Stimulated activated CD8-positive, alpha-beta memory T cell treated with anti-CD3 and anti-CD28 coated beads, Interleukin-4, amount 100 ng/mL, for 4 hours (primary cell): ENCODE measurements at places on chromosomes 4 and X.

DNA sequence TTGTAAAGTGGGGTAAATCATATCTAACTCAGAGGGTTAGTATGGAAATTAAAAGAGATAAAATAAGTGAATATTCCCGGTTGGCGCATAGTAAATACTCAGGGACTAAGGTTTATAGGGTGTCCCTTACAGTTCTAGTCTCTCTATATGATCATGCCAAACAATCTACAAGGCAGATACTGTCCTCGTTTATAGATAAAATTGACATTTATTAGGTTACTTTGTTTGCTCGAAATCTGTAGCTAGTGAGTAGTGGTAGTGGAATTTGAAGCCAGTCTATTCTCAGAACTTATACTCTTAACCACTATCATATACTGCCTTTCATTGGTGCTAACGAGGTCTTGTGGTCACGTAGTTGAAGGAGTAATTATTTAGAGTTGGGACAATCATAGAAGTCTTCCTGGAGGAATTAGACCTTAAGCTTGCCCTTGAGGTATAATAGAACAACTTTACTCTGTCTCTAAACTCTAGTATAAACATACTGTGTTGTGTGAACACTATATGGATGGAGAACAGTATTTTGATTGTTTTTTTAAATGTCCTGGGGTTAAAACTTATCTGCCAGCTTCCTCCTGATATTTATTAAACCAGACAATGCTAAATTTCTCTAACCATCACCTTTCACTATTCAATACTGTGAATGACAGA, 324.0 kb downstream of the STIM2 start:
- no peak for DNase-seq

- no peak for DNase-seq
Observed at GRCh38 chr4:27463816-27464215, 603.2 kb downstream of the STIM2 start.

GRCh38 chrX:56800801-56801200, 71.8 kb downstream of the NBDY start:
- no peak for DNase-seq

DNA sequence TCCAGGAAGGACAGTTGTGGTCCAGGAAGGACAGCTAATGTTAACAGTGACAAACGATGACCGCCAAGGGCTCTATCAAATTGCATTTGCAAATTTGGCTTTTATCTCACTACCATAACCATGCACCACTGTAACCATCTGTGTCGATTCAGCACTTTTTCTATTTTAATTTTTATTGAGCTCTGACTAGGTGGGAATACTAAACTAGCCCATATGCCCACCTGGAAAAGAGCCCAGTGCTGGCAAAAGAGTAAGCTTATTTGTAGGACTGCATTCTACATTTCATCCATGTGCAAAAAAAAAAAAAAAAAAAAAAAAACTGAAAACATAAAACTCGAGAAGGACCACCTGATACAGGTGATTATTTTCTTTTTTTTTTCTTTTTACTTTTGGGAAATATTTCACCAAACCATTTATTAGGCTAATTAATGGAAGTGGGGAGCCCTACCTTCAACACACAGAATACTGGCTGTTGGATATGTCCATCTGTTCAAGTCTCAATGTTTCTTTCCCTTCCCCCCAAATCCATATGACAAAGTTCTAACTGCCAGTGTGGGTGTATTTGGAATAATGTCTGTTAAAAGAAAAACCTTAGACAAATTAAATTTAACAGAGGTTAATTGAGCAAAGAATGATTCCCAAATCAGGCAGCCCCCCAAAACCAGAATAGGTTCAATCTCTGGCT, 99.5 kb upstream of the MXRA5 start:
- no peak for DNase-seq

GRCh38 chrX:46549914-46550313, 4.7 kb upstream of the ZNF674 start:
- DNase-seq, result no peak

DNA sequence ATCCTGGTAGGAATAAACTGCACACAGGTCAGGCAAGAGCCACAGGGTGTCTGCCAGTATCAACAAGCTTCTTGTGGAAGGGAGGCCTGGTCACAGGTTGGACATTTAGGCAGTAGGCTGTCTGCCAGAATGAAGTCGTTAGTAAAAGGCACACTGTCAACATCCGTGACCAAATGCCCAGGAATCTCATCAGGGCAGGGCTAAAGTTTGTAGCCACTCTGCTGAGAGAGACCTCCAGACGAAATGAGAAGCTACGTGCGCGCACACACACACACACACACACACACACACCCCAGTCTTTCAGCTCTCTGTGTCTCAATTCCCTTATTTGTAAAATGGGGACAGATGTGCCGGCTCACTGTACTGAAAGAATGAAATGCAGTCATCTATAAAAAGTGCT, 408.7 kb upstream of the ZFP42 start:
- no peak for DNase-seq

- no peak for DNase-seq
Observed at GRCh38 chr4:113785781-113786180, 24.2 kb upstream of the CAMK2D start.

DNA sequence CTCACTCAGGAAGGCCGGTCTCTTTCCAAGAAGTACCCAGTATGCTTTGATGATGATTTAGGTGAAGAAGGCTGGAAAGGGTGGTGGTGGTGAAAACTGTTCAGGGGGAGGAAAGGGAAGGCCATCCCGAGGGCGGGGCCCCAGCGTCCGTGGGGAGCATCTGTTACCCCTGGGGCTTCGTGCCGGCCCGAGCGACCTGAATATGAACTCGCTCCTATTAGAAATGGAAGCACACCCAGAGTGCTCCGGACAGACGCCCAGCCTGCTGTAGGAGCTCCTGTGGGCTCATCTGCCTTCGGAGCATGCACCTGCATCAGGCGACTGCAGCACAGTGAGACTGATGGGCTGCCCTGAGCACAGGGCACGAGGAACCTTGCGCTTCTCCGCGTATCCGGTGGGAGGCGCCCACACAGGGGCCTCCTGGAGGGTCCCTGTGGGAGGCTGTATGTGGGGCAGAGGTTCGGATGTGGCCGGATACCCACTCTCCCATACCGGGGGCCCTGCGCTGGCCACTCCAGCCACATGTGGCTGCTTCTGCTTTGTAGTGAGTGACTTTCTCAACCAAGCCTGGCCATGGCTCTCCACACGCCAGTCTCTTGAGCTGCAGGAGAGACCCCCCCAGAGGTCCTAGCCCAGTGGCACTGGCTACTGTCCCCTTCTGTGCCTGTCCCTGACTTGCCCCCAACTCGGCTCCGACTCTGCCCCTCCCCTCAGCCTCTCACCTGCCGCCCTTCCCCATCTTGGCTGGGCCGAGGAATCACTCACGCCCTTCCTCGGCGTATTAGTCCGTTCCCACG, 36.7 kb downstream of the FGFRL1 start:
- no peak for DNase-seq

- no peak for DNase-seq
Observed at GRCh38 chr4:123588631-123589241, 192.1 kb downstream of the SPRY1 start.

DNA sequence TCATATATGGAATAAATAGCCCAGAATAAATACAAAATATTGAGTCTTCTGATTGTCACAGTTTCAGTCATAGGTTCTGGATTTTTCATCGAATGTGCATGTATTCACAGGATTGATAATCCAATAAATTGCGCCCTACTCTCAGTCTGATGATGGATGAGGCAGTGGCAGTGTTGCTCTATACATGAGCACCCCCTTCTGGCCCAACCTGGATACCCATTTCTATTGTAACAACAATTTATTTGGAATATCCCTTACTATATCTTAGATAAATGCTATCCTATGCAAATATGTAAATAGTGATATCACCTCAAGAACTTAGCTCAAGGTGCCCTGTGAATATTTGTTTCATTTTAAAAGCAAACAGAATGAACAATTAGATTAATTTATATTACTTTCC, 733.7 kb upstream of the PABPC4L start:
- DNase-seq, result no peak

DNA sequence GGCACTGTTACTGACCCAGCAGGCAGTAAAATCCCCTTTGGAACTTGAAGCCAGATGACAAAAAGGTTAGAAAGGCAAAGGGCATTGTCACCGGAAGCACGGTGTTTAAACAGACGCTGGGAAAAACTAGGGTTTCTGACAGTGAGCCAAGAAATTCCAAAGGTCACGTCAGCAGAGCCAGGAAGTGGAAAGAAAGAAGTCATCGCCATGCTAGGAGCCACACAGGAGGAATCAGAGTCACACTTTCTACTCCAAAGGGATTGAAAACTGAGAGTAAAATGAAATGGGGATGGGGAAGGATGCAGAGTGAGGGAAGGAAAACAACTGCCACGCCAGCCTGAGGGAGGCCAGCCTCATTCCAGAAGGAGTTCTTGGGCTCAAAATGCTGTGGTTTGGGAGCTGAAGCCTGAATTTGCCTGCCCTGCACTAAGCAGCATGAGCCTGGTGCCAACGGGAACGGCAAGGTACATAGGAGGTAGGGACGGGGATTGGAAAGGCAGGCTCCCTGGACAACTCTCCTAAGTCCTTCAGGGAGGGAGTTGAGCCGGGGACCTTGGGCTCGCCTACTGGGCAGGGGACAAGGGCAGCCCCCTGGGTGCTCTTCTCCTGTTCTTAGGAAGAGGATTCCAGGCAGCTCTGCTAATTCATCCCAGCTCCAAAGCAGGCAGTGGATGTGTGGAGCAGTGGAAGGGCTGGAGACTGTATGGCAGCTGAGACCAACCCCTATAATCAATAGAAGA, 66.8 kb downstream of the SOWAHB start:
- no peak for DNase-seq

DNA sequence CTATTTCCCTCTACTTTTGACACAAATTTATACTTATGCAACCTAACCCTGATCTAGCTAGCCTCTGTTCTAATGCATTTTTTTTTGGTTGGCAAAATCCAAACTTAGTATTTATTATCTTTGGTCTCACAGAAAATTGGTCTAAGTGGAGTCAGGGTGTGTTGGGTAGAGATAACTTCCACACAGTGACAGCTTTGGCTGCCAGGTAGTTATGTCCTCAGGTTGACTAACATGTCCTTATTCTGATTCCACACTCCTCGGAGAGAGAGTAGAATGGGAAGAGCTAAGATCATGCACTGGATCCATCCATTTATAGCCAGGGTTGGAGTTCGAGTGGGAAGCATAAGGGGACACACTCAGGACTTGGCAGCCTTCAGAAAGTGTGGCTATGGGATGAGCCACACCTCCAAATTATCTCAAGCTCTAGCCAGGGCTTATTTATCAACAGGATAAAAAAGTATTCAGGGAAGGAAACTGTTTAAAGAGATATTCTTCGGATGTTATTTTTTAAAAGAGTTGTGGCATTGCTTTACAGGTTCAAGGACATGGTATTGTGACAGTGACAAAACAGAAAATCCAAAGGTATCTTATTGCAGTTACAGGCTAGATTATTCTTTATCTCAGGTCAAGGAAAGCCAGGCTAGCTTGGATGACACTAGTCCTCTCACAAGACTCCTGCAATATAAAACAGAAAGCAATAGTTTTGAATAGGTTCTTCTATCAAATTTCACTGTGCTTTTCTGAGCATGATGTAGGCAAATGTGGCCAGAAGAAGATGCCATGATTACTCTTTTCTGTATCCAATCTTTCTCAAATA, 51.5 kb downstream of the NPY1R start:
- no peak for DNase-seq
